ENCODE measurements at places on chromosomes 6 and 20.

DNA sequence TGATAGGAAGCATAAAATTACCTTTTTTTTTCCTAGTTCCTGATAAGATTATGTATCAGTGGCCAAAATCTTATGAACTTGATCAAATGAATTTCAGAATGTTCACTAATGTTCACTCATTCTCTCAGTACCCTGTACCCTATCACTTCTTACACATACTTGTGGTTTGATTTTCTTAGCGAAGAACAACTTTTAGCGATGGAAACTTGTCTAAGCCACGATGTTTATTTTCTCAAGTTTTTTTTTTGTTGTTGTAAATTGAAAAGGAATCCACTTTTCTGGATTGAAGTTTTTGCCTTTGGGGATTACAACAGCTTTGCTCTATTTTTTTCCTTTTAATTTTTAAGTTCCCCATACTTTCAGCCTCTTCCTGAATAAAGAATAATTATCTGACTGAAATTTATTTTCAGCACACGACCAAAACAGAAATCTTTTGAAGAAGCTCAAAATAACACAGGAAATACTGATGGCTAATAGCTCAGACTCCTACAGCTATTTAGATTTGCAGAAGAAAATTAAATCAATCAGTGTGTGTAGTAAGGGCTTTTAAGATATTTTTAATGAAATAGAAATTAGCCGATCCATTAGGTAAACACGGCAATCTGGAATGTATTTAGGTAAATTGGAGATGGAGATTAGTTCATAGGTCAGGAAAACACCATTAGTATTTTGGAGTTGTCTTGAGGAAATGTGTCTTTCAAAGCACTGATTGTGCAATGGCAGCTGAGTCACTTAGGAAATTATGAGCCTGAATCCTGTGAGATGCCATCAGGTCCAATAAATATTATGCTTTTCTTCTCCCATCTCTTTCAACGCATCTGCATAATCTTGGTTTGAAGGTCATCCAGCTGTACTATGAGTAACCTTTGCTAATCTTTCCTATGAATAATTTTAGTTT lies 217.5 kb downstream of the GJA1 start:
- DNase-seq = no peak

DNA sequence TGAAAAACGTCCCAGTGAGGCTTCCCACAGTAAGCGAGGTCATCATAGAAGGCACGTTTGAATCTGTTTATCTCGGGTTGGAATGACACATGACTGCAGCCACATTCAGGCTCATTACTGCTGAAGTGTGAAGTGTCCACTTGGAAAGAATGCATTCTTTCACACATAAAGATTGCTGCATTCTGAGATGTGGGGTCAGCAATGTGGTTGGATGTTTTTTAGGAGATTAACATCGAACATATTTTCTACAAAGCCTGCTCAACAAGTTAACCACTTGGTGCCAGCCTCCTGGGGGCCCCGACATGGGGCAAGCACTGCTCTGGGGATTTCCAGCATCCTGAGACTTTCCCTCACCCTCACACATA lies 79.9 kb downstream of the BMP6 start:
- no peak for DNase-seq

DNA sequence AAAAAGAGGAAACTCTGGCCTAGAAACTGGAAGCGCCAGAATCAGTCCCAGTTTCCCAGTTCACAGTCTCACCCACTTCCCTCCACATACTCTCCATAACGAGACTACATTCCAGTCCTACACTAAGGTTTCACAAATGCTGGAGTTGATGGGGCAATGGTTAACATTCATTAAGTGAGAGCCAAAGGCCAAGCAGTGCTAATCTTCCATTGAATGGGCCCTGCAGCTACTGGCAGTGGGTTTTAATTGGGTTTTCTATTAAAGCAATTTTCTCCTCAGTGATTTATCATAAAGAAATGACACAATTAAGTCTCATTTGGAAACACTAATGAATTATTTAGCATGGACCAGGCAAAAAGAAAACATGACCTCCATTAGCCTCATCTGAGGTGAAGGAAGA lies 20.8 kb upstream of the NRSN1 start:
- DNase-seq = no peak

- DNase-seq = no peak
Measured at GRCh38 chr6:14885498-14885897, 360.4 kb upstream of the JARID2 start.

- DNase-seq = no peak
Measured at GRCh38 chr6:44524476-44525227, 137.1 kb downstream of the CDC5L start.

GRCh38 chr20:12788632-12789299 lies 220.0 kb upstream of the SPTLC3 start:
- DNase-seq = no peak

DNA sequence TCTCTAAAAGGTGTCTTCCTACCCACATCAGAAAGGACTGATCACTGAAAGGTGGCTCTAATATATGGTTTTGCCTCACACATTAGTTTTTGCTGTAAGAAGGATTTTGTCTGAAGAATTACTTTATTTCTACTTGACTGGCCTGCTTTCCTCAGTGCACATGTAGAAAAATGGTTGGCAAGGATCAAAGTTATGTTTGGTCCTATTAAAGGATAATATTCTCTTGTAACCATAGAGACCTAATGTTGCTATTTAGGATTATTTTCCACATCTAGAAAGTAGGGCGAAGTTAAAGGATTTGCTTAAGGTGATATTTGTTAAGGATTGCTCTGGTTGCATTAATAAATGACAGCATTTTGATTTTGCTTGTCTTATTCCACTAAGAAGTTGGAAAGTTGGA lies 40.7 kb downstream of the PHACTR2 start:
- DNase-seq = no peak

DNA sequence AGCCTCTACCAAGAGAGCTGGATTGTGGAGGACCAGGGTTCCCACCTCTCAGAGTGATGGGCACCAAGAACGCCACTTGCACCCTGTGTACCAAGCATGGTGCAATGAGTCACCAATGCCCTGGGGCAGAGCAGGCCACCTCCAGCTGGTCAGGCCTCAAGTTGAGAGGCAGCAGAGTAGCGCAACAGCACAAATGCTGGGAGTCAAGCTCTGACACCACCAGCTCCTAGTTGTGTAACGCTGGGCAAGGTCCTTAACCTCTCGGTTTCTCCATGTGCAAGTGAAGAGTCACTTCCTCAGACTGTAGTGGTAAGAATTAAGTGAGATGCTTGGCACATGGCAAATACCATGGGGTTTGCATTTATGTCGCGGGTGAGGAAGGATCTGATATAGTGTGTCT lies 25.6 kb downstream of the GFOD1 start:
- DNase-seq = no peak

- no peak for DNase-seq
Measured at GRCh38 chr20:43839793-43840199, 74.9 kb upstream of the TOX2 start.

DNA sequence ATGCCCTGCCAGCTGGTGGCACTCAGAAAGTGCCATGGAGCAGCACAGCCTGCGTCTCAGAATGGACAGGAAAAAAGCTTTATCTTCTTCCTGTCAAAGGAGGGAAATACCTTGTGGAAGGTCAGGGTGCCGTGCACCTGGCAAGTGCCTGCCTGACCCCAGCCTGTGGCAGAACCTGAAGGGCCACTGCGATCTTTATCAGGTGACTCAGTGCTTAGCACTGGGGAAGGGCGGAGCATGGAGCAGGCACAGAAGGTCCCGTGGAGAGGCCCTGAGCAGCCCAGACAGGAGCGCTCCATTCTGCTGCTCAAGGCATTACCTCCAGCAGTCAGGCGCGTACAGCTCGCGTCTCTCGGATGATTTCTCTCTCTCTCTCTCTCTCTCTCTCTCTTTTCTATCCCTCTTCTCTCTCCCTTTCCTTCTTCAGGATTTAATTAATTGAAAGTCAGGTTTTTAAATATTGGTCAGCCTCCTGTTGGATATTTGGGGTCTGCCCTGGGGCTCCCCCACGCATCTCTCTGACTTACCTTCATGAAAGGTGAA lies 31.7 kb downstream of the FOXC1 start:
- no peak for DNase-seq

- DNase-seq = no peak
Measured at GRCh38 chr6:14673201-14673600, 555.6 kb downstream of the CD83 start.

DNA sequence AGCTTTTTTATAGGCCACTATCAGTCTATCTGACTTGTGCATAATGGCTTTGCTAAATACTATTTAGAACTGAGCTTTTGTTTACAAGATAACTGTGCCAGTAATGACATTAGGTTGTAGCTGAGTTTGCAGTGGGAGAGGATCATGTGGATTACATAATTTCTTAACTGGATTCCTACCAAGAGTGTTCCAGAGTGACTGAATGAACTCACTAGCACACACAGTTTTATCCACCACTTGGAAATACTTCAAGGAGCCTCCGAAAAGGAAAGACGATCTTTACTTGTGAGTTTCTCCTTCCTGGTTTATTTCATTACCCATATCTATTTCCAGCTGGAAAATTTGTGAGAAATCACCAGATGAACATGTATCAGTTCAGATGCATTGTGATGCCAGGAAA lies 10.9 kb upstream of the SYNE1 start:
- no peak for DNase-seq

GRCh38 chr20:39289831-39290230 lies 327.7 kb downstream of the DHX35 start:
- no peak for DNase-seq

GRCh38 chr6:10410207-10411050 lies 4.4 kb downstream of the TFAP2A start:
- no peak for DNase-seq

- no peak for DNase-seq
Measured at GRCh38 chr20:1287306-1287705, 21.2 kb downstream of the SNPH start.

DNA sequence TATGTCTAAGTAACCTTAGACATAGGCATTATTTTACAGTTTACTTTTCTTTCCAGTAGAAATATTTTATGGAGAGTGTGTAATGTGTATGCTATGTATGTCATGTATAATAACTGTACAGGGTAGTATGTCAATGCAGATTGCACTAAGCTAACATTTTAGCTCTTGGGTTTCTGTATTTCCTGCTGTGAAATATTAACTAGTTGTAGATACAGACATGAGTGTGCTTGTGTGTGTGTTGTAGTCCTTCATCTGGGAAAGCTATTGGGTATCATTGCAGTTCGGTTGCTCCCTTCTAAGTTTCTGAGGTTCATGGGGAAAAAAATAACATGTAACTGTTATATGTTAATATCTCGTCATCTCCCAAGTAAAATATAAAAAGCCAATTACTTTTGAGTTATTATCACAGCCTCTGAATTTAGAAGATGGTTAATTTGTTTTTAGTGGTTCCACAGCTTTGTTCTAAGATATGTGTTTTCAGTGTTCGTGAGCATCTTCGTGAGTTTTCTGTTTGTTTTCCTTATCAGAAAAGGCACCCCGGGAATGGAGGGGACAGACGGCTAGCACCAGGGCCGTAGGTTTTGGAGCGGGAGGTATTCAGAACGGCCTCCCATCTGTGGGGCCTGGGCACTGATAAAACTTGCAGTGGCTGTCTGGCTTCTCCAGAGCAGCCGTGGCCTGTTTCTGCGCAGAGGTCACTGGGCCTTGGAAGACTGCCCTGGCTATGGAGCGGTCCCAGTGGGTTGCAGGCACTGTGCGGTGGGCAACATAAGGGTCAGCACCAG lies 215.0 kb downstream of the ARID1B start:
- no peak for DNase-seq

- DNase-seq = peak; percentile 93
Measured at GRCh38 chr20:64057628-64058498, 5.1 kb upstream of the TCEA2 start.

DNA sequence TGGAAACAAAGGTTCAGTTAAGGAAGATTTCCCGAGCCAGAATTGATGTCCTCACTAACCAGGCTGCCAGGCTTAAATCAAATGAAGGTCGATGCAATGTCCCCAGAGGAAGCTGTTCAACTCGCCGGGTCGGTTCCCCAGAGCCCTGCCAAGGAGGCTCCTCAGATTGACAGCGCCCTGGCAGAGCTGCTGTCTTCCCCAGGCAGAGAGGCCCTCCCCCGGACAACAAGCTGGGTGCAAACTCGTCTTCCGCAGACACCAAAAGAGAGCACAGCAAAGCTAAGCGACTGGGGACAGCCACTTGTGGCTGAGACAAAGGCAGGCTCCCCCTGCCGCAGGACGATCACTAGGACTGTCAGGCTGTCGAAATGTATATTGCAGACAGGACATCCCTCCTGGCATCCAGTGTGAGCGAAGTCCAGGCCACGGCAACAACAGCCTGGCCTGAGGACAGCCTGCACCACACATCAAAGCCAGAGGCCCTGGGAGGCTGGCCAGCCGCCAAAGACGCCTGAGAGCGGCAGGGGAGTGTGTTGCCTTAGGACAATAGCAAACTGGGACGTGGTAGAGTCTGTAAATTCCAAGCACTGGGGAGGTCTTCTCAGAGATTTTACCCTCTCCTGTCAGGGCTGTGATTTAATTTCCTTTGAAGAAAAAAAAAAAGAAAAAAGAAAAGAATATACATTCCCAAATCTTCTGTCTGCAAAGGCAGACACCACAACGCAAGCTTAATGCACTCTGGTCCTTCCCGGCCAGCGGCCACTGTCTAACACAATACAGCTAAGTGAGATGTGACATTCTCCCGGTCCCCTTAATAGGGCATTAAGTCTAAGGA lies 99.1 kb downstream of the HIVEP2 start:
- DNase-seq = peak; percentile 45

GRCh38 chr6:32137454-32137853 lies 7.4 kb upstream of the FKBPL start:
- DNase-seq = no peak

- no peak for DNase-seq
Measured at GRCh38 chr20:32960849-32961731, 43.1 kb downstream of the SUN5 start.

GRCh38 chr6:41545247-41545702 lies 906 bp upstream of the FOXP4 start:
- DNase-seq = no peak

DNA sequence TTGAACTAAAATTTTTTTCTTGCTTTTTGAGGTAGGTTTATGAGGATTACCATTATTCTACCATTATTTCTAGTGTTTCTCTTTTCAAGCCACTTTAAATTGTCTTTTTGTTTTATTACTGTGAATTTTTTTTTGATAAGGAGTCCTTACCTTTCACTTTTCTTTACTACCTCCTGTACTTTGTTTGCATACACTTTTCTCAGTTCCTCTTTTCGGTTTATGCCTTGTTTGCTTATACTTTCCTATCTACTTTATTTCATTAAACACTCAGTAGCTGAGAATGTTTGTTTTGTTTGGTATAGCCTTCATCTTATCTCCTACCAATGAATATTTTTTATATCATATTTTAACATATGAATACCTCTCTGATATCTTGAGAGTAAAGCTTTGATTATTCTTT lies 147.9 kb downstream of the TFAP2B start:
- no peak for DNase-seq

Measured in activated CD4-positive, alpha-beta T cell treated with anti-CD3 and anti-CD28 coated beads, Interleukin-2, amount 50 U/mL, for 48 hours (primary cell).